Activated CD8-positive, alpha-beta T cell treated with anti-CD3 and anti-CD28 coated beads for 36 hours (primary cell): ENCODE measurements at places on chromosomes 5 and 9. TPM values are rescaled to one million over a fixed set of nuclear protein-coding genes. Genes with fewer than 3 reads are reported as not detected.

GRCh38 chr5:163938595-163938994 is 433.2 kb downstream of the MAT2B start:
- no peak for DNase-seq

Gene CCDC180
- total RNA-seq, result 1.5 TPM

Gene MCTP1
- total RNA-seq, result 0.20 TPM

GRCh38 chr5:1667648-1668140 is 131.9 kb downstream of the MRPL36 start:
- DNase-seq, result no peak

Gene GNA14
- not detected for total RNA-seq

DNA sequence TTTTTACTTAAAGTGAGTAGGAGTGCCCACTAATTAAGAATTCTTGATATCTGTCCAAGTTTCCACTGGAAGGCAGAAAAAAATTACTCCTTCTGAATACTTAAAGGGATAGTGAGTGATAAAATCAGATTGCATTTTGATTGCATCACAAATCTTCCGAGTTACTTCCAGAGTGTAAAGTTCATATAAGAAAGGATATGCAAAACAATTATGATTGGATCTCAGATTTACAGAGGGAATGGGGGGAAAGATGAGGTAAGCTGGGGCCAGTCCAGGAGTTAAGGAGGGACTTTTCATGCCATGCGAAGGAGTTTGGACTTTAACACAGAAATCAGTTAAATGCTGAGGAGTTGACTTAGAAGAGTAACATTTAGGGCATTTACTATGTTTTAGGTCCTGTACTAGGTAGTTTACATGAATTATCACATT is 9.3 kb upstream of the RNF145 start:
- no peak for DNase-seq

DNA sequence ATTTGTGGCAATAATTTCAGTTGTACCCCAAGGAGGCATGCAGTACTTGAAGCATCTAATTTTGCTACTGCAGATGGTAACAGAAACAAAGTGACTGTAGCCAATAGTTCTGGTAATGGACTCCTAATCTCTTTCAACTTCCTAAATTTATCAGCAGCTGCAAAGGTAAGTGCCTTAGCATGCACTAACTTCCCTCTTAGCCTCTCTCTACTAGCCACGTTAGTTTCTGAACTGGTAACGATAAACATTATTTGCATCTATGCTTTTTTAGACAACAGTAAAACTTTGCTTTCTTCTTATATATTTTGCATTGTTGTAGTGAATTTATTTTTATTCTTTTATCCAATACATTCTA is 6.2 kb upstream of the CKS2 start:
- DNase-seq, result no peak
